ENCODE measurements at places on chromosomes 2 and 18. TPM values are rescaled to one million over a fixed set of nuclear protein-coding genes. Genes with fewer than 3 reads are reported as not detected.

Gene DYNAP
- not detected for total RNA-seq

Gene UGT1A8
- not detected for total RNA-seq

Gene GREB1L
- total RNA-seq: 0.76 TPM

Gene CHN1
- 29.0 TPM for total RNA-seq

Gene PTRHD1
- total RNA-seq: 41.1 TPM

Gene METTL4
- 16.1 TPM for total RNA-seq

Gene AKAIN1
- total RNA-seq: not detected

Gene WBP1
- total RNA-seq: 50.5 TPM

Gene SOCS6
- 15.0 TPM for total RNA-seq

Gene TWIST2
- 1.2 TPM for total RNA-seq

Gene SLC9A2
- total RNA-seq: not detected

Gene STAT4
- total RNA-seq: 0.46 TPM

All from endothelial cell of umbilical vein (primary cell).